Ascending aorta (tissue), 2 donors: ENCODE measurements at places on chromosomes 7 and 10. TPM values are rescaled to one million over a fixed set of nuclear protein-coding genes. Genes with fewer than 3 reads are reported as not detected.

DNA sequence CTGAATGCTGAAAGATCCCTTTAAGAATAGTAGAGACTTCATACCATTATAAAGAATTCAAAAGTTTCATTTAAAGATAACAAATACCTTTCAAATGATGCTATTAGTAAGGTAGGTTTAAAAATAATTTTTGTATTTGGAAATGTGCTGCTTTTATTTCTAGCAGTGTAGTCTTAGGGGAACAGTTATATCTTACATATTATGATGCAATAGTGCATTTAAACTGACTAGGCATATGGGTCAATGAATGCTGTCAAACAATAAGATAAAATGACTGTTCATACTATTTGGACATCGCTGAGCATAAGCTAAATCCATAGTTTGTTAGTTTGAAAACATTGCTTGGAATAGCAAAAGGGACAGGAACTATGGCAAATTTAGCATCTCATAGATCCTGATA is 354.8 kb upstream of the SEMA3A start:
- H3K27ac ChIP-seq: no peak overlapping the region
- H3K4me1 ChIP-seq: no peaks in the 10 kb centered on the region
- H3K36me3 ChIP-seq: no peaks in the 10 kb centered on the region
- no peak for DNase-seq
- no peaks in the 10 kb centered on the region for H3K27me3 ChIP-seq

The CYP3A7 gene
- not detected for total RNA-seq

The GLI3 gene
- total RNA-seq: 2.2 TPM

GRCh38 chr10:102527546-102527945 is 23.8 kb downstream of the SUFU start:
- no peak overlapping the region for H3K27ac ChIP-seq
- no peaks in the 10 kb centered on the region for H3K4me1 ChIP-seq
- H3K4me3 ChIP-seq: no peak overlapping the region
- DNase-seq: no peak

- no peaks in the 10 kb centered on the region for H3K27me3 ChIP-seq
- H3K4me3 ChIP-seq: no peak overlapping the region
- H3K36me3 ChIP-seq: no peaks in the 10 kb centered on the region
These were observed 569.5 kb downstream of the SORCS3 start for GRCh38 chr10:105210546-105210945.

The DMBT1 gene
- total RNA-seq: not detected

DNA sequence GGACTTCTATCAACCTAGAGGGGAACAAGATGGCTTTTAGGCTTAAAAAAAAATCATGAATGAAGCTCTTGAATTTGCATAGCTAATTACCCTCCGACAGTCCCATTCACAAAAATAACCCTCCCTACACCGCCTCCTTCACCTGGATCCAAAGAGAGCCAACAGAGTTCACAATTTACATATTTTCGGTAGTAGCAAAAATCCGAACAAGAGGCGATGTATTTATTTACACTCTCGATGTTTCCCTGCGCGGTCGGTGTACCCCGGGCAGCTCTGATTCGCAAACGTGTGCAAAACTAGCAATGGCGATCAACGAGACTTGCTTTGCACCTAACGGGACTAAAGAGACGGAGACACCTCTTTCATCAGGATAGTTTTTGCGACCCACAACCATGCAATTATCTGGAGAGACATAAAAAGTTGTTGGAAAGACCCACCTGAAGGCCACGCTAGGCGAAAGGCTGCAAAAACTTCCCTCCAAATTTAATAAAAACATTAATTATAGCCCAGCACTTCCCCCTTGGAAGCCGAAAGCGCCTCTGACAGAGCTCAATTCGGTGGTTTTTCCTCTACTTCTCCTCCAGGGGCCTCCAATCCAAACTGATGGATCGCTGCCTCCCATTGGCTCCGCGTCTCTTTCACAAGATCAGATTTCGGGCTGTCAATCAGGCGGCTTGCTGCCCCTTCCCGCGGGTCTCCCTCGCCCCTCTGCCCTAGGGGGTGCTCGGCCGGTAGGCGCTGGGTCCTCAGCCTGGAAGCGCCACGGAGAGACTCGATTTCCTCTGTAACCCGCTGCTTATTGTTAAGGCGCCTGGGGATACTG is at the start of gene ETV1:
Gene ETV1 (minus strand): TSS at position 541 of the 823 bp plus-strand sequence. CDS start 614 bp downstream, outside the sequence.
- H3K4me1 ChIP-seq: no peaks in the 10 kb centered on the region
- no peaks in the 10 kb centered on the region for H3K36me3 ChIP-seq
- H3K27ac ChIP-seq: peak within 1 kb of the TSS; percentile 93
- peak within 1 kb of the TSS; percentile 94 for H3K4me3 ChIP-seq

GRCh38 chr7:155256761-155257481 is 40.8 kb upstream of the INSIG1 start:
- H3K36me3 ChIP-seq: no peaks in the 10 kb centered on the region
- no peak for DNase-seq
- no peaks in the 10 kb centered on the region for H3K27me3 ChIP-seq
- H3K4me3 ChIP-seq: peak overlapping the region; percentile 48
- peaks cover 4% of the 10 kb centered on the region for H3K4me1 ChIP-seq

GRCh38 chr10:95818668-95819067 is 62.7 kb downstream of the ENTPD1 start:
- H3K4me3 ChIP-seq: no peak overlapping the region
- peaks cover 3% of the 10 kb centered on the region for H3K4me1 ChIP-seq
- no peaks in the 10 kb centered on the region for H3K27me3 ChIP-seq
- no peak overlapping the region for H3K27ac ChIP-seq

GRCh38 chr7:156156734-156157408 is 344.6 kb upstream of the SHH start:
- no peak for DNase-seq
- H3K4me3 ChIP-seq: no peak overlapping the region
- H3K27me3 ChIP-seq: no peaks in the 10 kb centered on the region
- H3K27ac ChIP-seq: no peak overlapping the region

- H3K27me3 ChIP-seq: no peaks in the 10 kb centered on the region
These were observed 64.4 kb downstream of the FBXL13 start for GRCh38 chr7:103010211-103010610.

The KLLN gene
- not detected for total RNA-seq

- H3K4me3 ChIP-seq: no peak overlapping the region
- H3K27me3 ChIP-seq: no peaks in the 10 kb centered on the region
- DNase-seq: peak; percentile 77
- H3K27ac ChIP-seq: no peak overlapping the region
- H3K4me1 ChIP-seq: peaks cover 13% of the 10 kb centered on the region
These were observed 23.5 kb upstream of the PDE1C start for GRCh38 chr7:32093415-32094408.

- H3K4me3 ChIP-seq: no peak overlapping the region
- no peak overlapping the region for H3K27ac ChIP-seq
- DNase-seq: no peak
- no peaks in the 10 kb centered on the region for H3K27me3 ChIP-seq
These were observed 150.1 kb upstream of the BMPER start for GRCh38 chr7:33754933-33755928.

- H3K4me1 ChIP-seq: no peaks in the 10 kb centered on the region
- DNase-seq: no peak
- H3K4me3 ChIP-seq: no peak overlapping the region
These were observed 338.5 kb downstream of the SEMA3D start for GRCh38 chr7:84848219-84848973.

GRCh38 chr10:88127269-88127668 is 263.8 kb downstream of the PTEN start:
- H3K27me3 ChIP-seq: no peaks in the 10 kb centered on the region
- H3K36me3 ChIP-seq: no peaks in the 10 kb centered on the region
- H3K4me1 ChIP-seq: no peaks in the 10 kb centered on the region

The AGMO gene
- total RNA-seq: not detected

The LIPN gene
- total RNA-seq: not detected

DNA sequence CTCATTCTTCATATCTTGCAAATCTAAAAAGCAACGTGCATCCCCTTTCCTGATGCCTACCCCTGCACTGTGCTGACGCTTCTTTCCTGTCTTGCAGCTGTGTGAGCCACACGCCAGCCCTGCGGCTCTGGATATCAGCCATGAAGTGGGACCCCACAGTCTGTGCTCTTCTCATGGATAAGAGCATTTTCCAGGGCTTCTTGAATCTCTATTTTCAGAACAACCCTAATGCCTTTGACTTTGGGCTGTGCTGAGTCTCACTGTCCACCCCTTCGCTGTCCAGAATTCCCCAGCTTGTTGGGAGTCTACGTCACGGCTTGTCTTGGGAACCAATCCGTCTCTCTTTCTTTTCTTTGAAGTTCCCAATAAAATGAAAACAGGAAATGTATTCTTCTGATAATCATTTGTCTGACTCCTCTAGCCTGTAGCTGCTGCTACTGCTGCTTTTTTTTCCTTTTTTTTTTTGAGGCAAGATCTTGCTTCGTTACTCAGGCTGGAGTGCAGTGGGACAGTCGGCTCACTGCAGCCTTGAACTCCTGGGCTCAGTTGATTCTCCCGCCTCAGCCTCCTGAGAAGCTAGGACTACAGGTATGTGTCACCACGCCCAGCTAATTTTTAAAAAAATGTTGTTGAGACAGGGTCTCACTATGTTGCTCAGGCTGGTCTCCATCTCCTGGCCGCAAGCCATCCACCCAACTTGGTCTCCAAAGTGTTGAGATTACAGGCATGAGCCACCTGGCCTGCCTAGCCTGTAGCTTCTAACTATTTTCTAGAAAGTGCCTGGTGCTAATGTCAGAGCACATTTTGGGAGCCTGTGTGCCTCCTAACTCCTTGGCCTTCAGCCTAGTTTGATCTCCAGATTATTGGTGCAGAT is 30.3 kb downstream of the GSTO2 start:
- H3K4me3 ChIP-seq: no peak overlapping the region
- H3K27ac ChIP-seq: peak overlapping the region; percentile 96
- no peaks in the 10 kb centered on the region for H3K27me3 ChIP-seq
- H3K4me1 ChIP-seq: peaks cover 6% of the 10 kb centered on the region
- H3K36me3 ChIP-seq: no peaks in the 10 kb centered on the region

DNA sequence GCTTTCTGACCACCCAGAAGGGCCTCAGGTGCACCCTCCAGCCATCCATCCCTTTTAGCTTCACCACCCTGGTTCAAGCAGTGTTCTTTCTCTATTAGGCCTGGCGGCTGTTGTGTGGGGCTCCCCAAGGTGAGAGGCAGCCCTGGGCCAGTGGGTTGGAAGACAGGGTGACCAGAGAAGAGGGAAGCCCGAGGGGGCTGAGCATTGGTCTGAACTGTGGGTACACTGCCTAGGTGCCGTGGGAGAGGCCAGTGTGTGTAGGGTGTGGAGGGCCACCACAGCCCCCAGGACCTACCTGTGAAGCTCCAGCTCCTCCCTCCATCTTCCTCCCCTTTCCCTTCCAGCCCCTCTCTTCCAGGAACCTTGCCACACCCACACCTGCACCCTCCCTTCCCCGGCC is 9.1 kb upstream of the MTPAP start:
- DNase-seq: peak; percentile 35
- no peak overlapping the region for H3K27ac ChIP-seq
- no peaks in the 10 kb centered on the region for H3K4me1 ChIP-seq
- no peaks in the 10 kb centered on the region for H3K27me3 ChIP-seq
- H3K36me3 ChIP-seq: no peaks in the 10 kb centered on the region

The TMEM225B gene
- total RNA-seq: 0.43 TPM

DNA sequence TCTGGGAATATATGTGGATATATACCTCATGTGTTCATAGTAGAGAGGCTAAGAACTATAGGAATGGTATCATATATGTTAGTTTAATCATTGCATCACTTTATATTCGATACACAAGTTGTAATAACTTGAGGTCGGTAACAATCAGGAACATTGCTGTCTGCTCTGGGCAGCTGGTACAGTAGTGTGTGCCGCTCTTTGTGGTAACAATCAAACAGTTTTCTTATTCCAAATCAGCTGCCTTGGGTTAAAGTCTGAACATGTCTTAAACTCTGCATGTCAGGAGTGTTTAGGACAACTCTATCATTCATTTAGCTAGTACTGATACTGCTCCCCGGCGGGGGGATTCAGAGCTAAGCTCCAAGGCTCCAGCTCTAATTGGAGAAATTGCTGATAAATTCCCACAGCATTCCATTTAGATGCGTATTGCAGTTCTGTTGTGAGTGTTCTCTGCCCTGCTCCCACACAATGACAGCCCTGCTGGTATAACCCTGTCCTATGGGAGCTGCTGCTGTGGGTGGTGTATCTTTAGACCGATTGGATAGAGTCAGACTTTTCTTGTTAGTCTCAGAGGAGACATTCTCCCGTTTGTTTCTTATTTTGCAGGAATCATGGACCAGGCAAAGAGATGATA is 707.5 kb upstream of the FZD8 start:
- no peaks in the 10 kb centered on the region for H3K27me3 ChIP-seq
- H3K4me3 ChIP-seq: no peak overlapping the region
- no peaks in the 10 kb centered on the region for H3K4me1 ChIP-seq
- no peak overlapping the region for H3K27ac ChIP-seq
- H3K36me3 ChIP-seq: no peaks in the 10 kb centered on the region
